ENCODE measurements at places on chromosomes 1 and 21. TPM values are rescaled to one million over a fixed set of nuclear protein-coding genes. Genes with fewer than 3 reads are reported as not detected.
A peak's percentile ranks its signal among the peaks of the same experiment; 100 is the strongest.

- DNase-seq = no peak
Observed at GRCh38 chr1:106254748-106255147, 801.7 kb upstream of the PRMT6 start.

Gene CGN
- 2.0 TPM for total RNA-seq

GRCh38 chr1:64811131-64811530 lies 66.3 kb downstream of the RAVER2 start:
- no peak for DNase-seq

- DNase-seq = peak; percentile 80
Observed at GRCh38 chr1:109277434-109278204, 5.3 kb downstream of the PSRC1 start.

DNA sequence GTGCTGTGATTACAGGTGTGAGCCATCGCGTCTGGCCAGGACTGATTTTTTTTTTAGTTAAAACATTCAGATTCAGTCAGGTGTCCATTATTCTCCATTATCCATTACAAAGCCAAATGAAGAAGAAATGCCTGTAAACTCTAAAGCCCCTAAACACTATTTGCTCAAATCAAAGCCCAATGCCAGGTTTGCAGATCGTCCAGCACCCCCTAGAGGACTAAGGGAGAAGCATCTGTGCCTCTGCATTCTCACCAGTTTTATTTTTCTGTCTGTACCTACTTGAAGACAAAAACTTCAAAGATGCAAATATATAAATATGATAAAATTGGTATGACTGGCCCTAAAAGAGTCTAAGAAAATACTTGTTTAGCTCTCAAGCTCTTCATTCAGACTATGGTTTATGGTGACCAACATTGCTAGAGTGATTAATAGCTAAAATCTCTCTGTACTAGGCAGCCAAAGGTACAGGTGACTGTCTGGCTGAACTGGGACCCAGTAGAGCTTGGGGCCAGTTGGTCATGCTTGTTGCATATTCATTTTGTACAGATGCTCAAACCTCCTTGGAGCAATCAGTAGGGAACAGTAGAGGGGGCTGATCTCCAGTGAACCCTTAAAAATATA lies 138.4 kb downstream of the SYT2 start:
- DNase-seq = no peak

Measured in left cardiac atrium (tissue), 4 donors.